ENCODE measurements at places on chromosomes 6 and 20. TPM values are rescaled to one million over a fixed set of nuclear protein-coding genes. Genes with fewer than 3 reads are reported as not detected.
A peak's percentile ranks its signal among the peaks of the same experiment; 100 is the strongest.

The CGA gene
- total RNA-seq = not detected

The KCNK5 gene
- total RNA-seq = 10.7 TPM

The CDH26 gene
- total RNA-seq = 2.5 TPM

The CCN2 gene
- 75.6 TPM for total RNA-seq

The EYS gene
- total RNA-seq = 0.35 TPM

The MYLK4 gene
- 0.35 TPM for total RNA-seq

The TRAPPC3L gene
- total RNA-seq = not detected

The JPH2 gene
- total RNA-seq = 8.0 TPM

The OPN5 gene
- not detected for total RNA-seq

The C20orf144 gene
- not detected for total RNA-seq

The IL17A gene
- total RNA-seq = not detected

The RHAG gene
- not detected for total RNA-seq

- no peak for DNase-seq
Measured at GRCh38 chr20:5008759-5009158, 7.4 kb upstream of the SLC23A2 start.

DNA sequence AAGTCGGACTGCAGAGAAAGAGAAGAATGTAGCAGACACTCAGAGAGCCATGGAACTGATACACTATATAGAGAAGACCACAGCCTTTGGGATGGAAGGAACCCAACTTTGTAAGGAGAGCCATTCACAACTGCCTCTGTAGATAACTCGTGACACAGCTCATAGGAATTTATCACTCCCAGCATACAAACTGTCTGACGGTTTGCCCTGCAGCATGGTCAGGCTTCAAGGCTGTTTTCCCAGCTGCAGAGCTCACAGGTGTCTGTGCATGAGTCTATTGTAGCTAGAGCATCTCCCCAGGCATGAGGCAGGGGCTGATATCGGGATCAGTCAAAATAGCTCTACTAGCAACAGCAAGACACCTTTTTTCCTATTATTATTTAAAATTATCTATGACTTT is 130.5 kb upstream of the DTNBP1 start:
- no peak for DNase-seq

GRCh38 chr6:106182455-106182854 is 96.3 kb downstream of the PRDM1 start:
- no peak for DNase-seq

DNA sequence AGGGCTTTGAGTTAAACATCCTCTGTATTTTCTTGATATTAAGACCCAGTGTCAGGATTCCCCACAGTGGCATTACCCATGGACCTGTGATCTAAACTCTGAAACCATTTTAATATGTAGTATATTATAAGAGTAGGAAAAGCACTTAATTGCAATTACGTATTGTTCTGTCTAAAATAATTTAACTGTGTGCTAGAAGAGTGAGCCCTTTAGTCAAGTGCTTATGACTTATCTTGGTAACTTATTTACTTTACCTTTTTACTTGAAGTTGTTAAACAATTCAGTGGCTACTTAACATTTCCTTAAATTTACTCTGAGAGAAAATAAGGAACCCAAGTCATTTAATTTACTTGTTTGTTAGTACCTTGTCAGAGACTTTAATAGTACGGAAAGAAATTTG is 173.6 kb downstream of the CDKAL1 start:
- DNase-seq = no peak

GRCh38 chr20:50856475-50857041 is 61.7 kb downstream of the BCAS4 start:
- DNase-seq = no peak

DNA sequence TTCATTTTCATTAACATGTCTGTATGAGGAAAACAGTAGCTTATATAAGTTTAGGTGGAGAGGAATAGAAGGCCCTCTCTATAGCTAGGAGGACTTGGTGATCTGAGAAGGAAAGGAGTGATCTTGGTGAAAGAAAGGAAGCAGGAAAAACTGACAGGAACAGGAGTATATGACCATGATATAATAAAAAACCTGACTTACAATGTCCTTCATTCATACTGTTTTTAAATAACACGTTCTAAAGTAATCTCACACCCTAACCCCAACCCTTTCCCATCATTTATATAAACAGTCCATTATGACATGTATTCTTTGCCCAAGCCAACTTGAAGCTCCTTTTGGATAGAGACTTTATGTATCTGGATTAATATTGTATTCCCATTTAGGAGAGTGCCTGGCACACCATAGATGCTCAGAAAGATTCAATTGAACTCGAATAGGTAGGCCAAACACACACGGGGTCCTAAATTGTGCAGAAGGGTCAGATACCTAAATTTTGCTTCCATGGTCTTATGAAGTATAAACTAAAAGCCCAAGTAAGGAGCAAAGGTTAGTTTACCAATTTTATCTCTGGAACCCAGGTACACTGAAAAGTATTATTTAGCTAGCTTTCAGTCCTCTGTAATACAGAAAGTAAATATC is 75.9 kb downstream of the OR2B2 start:
- DNase-seq = no peak

DNA sequence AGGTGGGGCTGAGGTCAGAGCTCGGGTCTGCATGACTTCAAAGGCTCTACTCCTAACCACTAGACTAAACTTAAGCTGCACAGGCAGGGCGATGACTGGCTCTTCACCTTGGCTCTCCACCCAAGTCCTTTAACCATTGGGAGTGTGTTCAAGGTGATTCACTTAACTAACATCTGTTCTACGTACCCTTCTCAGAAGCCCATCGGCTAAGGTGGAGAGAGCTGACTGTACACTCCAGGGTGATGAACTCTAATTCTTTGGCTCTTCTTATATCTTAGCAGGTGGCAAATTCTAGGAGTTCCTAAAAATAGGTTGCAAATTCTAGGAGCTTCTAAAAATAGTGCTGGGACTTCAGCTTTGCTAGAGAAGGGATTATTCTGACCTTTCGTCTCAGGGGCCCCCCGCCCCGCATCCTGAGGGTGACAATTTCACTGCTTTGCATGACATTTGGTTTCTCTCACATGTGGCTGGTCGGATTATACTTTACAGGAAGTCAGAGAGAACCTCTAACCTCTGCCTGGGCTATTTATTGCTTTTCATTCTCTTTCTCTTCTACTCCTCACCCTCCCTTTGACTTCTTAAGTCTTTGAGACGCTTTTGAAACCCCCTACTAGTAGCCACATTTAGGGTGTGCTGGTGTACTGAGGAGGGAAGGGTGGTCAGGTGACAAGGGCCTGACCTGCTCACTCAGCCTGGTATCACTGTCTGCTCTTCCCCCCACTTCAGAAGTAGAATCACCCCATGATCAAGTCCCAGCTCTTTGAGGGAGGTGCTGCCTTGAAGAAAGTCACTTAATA is 55.5 kb downstream of the PRDM1 start:
- no peak for DNase-seq

- no peak for DNase-seq
Measured at GRCh38 chr6:168181316-168181715, 102.3 kb upstream of the FRMD1 start.

DNA sequence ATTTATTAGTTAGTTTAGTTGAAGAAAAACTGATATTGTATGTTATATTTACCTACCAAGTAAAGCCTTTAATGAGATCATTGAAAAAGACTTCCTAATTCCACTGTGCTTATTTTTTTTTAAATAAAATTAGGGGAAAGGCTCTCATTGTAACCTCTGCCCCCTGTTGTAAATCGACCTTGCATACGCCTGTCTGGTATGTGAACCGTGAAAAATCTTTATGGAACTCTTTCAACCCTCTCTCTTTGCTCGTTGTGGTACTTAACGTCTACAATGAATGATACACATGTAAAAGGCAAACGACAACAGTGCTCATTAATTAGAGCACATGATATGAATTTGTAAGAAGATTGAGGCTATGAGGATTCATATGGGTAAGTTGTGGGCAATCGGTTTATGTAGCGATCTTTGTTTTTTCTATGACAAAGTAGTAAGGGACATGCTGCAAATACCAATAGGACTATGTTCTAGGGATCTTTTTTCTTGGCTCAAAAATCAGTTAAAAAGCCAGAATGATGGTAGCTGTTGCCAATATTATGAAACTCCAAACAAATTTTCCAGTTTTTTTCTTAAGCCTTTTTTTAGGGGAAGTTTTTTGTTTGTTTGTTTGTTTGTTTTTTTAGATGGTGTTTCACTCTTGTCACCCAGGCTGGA is 119.0 kb upstream of the MCHR2 start:
- DNase-seq = no peak

GRCh38 chr6:121851056-121851455 is 415.6 kb downstream of the GJA1 start:
- no peak for DNase-seq

GRCh38 chr6:31528821-31529328 is at the start of gene MCCD1:
MCCD1 (plus strand) TSS chr6:31528962; CDS start chr6:31529015, 53 bp downstream.
- no peak for DNase-seq

- no peak for DNase-seq
Measured at GRCh38 chr6:108946695-108947094, 98.5 kb downstream of the ARMC2 start.

DNA sequence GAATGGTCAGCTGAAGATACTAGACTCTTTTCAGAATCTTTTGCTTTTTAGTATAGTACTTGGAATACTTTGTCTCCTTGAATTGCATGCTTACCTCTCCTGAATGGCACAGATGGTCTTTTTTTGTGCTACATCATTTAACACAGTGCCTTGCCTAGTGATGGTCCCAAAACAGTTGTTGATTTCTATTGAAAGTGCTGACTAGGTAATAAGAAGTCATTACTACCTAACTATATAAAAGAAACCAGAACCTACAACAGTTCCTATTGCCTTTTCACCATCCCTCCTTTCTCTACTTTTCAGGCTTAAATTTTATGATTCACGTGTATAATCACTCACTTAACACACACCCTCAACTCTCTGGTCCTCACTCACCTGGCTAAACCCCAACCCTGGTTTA is 64.6 kb upstream of the PRND start:
- DNase-seq = no peak

DNA sequence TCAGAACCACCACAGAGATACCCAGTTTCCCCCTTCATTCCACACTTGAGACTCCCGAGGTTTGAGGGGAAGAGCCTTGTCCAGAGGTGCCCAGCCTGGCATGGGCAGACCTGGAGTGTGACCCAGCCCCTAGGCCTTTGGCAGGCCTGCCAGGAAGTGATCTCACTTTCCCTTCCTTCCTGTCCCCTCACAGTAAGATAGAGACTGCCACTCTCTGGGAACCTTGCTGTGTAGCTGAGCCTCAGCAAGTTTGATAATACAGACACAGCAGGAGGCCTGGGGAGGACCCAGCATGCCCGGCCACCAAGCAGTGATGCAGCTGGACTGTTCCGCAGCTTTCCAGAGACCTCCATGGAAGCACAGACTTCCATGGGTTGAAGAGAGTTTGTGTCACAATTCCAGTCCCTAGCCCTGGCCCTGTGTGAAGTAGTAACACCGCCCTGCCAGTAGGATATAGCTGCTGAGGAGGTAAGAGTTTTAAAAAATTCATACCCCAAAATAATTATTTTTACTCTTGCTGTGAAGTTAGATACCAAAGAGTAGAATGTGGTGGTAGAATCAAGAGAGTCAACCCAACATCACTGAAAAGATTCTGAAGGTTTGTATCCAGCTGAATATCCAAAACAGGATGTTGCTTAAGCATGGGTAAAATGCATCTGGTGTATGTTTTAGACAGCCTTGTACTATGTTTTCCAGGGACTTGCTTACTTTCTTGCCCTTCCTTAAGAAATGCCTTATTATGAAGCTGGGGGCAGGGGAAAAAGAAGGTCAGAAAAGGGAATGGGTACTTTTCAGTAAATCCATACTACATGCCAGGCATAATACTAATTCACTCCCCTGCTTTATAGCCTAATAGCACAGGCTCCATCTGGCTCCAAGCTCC is 16.3 kb downstream of the PKIG start:
- no peak for DNase-seq

GRCh38 chr6:170140129-170140528 is 150.7 kb downstream of the DLL1 start:
- DNase-seq = peak; percentile 34

GRCh38 chr6:14278446-14278845 is 160.9 kb downstream of the CD83 start:
- no peak for DNase-seq

GRCh38 chr6:161445021-161445799 is 171.3 kb upstream of the AGPAT4 start:
- DNase-seq = no peak

DNA sequence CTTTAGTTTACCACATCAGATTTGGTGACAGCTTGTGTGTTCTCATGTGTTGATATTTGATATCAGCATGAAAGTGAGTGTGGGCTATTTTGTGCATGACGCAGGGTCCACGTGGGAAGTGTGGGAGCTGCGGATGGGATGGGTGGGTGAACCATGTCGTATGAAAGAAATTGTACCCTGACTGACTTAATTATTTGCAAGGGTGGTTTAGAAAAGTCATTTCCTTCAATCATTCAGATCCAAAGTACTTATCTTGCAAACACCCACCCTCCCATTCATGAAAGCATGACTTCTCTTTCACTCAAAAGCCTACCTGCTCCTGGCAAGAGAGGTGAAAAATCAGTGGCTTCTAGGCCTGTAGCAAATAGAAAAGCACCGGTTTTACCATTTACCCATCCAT is 91.8 kb upstream of the BACH2 start:
- DNase-seq = no peak

- DNase-seq = peak; percentile 57
Measured at GRCh38 chr6:41937861-41938574, 3.6 kb downstream of the CCND3 start.

GRCh38 chr20:10922941-10923340 is 249.1 kb upstream of the JAG1 start:
- no peak for DNase-seq

- DNase-seq = no peak
Measured at GRCh38 chr6:121670511-121670910, 235.1 kb downstream of the GJA1 start.

DNA sequence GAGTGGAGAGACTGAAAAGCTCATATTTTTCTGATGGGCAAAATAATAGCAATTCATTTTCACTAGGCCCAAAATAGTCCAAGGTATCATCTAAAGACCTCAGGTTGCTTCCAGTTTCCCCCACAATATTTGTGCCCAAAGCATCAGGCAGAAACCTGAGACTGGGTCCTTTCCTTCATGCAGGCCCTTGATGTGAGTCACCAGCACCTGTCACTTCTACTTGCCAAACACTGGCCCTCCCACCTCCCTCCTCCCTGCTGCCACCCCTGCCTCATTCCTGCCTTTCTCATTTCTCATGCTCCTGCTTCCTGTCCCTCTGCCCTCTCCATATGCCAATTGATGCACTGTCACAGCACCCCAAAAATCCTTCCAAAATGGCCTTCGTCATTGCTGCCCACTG is 230.4 kb upstream of the CST7 start:
- no peak for DNase-seq

- no peak for DNase-seq
Measured at GRCh38 chr6:160837146-160837545, 135.1 kb downstream of the PLG start.

- DNase-seq = no peak
Measured at GRCh38 chr6:75397656-75398465, 95.7 kb downstream of the FILIP1 start.

GRCh38 chr6:31074401-31074800 is 38.0 kb downstream of the C6orf15 start:
- no peak for DNase-seq

DNA sequence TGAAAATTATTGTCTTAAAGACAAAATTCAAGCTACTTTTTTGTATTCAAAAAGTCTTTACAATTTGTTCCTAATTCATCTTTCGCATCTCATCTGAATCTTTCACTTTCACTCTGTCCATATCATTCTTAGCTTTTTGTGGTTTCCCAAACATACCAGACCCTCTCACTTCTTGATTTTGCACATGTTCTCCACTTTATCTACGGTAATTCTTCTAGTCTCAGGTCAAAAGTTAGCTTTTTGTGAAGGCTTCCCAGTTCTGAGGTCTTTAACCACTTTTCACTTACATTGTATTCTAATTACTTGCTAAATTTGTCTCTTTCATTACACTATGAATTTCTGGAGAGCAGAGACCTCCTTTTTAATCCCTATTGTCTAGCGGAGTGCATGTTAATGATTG is 34.6 kb upstream of the EPHA7 start:
- DNase-seq = no peak
